Cerebellar nuclear complex (tissue), 1 donor: ENCODE measurements at places on chromosomes 4 and X.

- no peak for DNase-seq
Measured at GRCh38 chr4:139973015-139973414, 181.0 kb downstream of the MAML3 start.

DNA sequence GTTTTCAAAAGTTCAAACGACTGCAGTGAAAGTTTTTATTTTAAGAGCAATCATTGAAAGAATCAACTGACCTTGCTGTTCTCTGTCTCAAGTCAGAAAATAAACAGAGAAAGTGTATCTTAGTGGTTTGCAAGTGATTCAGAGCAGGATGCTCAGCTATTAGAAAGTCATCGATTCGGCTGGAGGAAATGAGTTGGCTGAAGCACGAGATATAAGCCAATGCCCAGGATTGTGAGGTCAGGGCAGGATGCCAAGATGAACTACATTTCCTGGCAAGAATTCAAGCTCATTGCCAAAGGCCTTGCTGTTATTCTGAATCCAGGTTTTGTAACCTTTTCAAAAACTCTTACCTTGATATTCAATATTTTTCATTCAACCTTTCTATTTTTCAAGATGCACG lies 541.4 kb upstream of the BOD1L1 start:
- DNase-seq: no peak

- DNase-seq: no peak
Measured at GRCh38 chr4:75985116-75985515, 5.6 kb downstream of the SDAD1 start.

DNA sequence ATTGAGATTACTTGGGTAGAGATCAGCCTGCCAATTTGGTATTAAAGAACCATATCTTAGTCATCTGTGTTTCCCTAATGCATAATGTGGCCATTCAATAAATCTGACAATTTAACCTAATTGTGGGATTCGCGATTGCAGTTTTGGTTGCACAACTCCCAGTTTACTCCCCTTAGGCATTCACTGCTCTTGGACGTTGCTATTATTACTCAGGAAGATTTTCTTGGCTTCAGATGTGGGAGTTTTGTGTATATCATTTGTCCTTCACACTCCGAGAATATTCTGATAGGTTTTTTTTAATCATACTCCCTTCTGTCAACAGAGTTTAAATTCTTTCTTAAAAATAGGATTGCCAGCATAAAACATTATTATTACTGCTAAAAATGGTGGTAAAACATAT lies 22.0 kb upstream of the TRPC3 start:
- no peak for DNase-seq

DNA sequence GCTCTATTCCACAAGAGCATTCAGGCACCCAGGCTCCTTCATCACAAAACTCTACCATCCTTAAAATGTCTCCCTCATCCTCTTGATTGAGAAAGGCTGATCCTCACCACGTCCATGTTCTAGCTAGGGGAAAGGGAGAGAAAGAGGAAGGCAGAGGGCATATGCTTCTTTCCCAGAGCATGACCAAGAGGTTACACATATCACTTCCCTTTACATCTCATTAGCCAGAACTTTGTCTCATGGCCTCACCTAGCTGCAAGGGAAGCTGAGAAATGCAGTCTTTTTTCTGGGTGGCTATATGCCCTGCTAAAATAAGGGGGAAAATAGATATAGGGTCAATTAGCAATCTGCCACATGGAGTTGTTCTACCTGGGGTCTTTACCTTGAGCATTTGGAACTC lies 42.7 kb downstream of the LONRF3 start:
- DNase-seq: no peak

DNA sequence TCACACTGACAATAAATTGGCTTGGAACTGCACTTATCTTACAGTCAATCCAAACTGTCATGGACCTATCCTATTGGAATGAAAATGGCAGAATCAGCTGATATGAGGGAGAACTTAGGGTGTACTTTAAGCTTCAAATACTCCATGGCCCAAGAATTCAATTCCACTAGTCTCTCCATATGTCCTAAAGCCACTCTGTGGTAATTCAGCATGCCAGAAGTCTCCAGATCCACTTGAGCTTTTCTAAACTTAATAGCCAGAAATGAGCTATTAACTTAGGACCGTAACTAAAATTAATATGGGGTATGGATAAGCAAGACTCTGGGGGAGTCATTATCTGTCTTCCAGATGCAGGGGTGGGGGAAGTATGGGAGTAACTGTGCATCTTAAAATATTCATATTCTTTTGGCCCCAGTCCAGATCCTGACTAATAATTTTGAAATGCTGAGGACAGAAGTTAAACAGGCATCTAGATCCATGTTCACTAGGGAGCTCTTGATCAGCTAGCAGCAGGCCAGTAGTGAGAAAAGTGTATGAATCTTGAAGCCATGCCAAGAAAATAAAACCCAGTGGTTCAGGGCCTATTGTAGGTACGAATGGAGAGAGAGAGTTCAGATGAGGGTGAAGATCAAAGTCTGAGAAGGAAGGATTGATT lies 167.6 kb downstream of the DKK2 start:
- DNase-seq: no peak

- no peak for DNase-seq
Measured at GRCh38 chrX:136065044-136065671, 79.9 kb downstream of the SLC9A6 start.

DNA sequence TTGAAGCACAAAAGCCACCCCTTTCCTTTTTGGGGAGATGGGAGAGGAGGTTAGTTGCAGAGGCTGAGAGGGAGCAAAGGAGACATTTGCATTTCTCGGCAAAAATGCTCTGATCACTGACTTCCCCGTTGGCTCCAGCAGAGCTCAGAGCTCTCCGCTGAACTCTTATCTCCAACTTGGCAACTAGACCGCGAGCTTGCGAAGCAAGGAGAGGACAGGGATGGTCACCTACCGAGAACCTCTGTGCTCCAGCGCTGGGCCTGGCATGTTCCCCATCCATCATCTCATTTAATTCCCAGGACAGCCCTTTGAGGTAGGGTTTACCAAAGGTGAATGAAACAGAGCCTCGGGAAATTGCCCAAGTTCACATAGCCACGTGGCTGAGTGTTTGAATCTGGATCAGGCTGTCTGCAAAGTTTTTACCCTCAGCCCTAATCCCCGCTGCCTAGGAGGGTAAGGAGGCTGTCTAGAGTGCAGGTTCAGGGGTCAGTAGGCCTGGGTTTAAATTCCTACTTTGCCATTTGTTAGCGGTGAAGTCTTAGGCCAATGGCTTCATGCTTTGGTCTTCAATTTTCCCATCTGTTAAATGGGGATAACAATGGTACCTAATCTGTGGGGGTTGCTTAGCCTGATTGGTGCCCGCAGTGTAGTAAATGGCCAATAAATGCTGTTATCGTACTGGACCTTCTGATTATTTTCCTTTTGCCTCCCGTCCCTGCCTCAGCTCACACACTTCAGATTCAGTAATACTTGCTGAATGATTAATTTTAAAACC lies 3.8 kb upstream of the CITED1 start:
- DNase-seq: no peak

- DNase-seq: no peak
Measured at GRCh38 chrX:124216396-124217115, 115.9 kb upstream of the TEX13D start.

DNA sequence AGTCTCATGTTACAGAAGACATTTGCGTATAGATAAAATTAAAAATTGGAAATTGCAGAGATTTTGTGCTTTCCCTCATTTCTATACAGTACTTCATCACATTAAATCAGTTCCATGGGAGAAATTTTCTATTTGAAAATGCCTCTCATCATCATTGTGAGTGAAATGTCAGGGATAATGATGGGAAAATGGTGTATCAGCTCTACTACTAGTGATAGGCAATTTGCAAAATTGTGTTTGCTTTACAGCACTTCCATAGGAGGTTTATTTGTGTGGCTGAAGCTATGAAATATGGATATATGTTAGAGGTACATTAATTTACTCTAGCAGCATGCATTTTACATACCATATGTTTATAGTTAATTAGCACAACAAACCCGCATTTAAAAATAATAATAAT lies 21.0 kb upstream of the ANAPC4 start:
- no peak for DNase-seq

- DNase-seq: no peak
Measured at GRCh38 chr4:149223659-149224058, 592.0 kb downstream of the IQCM start.

DNA sequence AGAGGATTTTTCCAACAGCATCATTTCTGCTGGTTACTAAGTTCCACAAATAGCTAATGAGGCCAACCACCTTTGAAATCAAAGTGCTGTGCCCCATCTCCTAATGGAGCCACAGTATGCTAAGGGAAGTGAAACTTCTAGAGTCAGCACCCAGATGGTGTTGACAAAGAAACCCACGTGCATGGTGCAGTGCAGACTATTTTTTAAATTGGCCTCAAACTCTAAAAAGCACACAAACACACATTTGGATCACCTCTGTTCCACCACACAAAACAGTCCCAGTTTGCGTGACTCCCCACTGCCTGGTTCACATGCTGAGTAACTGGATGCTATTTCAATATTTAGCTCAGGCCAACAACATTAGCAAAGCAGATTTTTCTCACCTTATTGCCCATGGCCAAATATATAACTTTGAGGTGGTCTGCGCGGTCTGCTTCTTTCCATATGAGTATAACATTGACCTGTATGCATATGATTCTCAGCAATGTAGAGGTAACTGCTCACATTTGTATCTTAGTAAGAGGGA lies 69.9 kb downstream of the AMELX start:
- no peak for DNase-seq

GRCh38 chr4:3135155-3136011 lies 60.9 kb downstream of the HTT start:
- no peak for DNase-seq
